Thyroid gland (tissue), 4 donors: ENCODE measurements at places on chromosomes 4 and X. TPM values are rescaled to one million over a fixed set of nuclear protein-coding genes. Genes with fewer than 3 reads are reported as not detected.

Gene USP27X
- 4.6 TPM for total RNA-seq

Gene RASSF6
- total RNA-seq: 2.6 TPM

Gene RAB40AL
- 3.9 TPM for total RNA-seq

Gene OPHN1
- total RNA-seq: 10.6 TPM

Gene BEX2
- total RNA-seq: 91.4 TPM
